ENCODE measurements at places on chromosomes 3 and 15.

- DNase-seq, result no peak
These were observed 651.7 kb upstream of the CCDC54 start for GRCh38 chr3:106725566-106725965.

- peak; percentile 53 for DNase-seq
These were observed 72.1 kb downstream of the LRIG1 start for GRCh38 chr3:66428733-66429132.

DNA sequence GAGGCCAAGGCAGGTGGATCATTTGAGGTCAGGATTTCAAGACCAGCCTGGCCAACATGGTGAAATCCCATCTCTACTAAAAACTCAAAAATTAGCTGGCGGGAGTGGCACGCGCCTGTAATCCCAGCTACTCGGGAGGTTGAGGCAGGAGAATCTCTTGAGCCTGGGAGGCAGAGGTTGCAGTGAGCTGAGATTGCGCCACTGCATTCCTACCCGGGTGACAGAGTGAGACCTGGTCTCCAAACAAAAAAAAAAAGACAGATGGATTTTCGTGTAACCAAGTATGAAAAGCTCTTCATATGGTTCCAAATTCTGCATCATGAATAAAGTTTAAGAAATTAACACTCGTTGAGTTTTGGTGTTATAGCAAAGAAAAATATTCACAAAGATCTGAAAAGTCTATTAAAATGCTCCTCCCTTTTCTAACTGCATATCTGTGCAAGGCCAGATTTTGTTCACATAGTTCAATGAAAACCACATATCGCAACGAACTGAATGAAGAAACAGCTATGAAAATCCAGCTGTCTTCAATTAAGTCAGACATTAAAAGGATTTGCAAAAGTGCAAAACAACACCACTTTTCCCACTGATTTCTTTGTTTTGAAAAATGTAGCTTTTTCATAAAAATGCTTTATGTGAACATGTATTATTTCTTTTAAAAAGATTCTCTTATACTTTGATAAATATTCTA lies 23.8 kb upstream of the FBLN2 start:
- no peak for DNase-seq

DNA sequence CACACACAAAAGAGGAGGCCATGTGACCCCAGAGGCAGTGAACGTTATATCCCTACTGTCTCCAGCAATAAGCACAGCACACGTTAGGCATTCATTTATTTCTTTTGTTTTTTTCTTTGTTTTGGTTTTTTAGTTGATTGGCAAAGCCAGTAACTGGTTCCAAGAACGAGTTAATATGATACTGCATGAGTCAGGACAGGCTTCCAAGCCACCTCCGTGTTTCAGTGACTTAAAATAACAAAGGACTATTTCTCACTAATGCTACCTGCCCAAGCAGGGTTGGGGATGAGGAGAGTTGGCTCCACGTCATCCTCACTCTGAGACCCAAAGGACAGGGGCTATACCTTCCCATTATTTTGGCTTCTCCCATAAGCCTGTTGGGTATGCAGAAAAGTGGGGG lies 130.5 kb downstream of the ST8SIA2 start:
- no peak for DNase-seq

DNA sequence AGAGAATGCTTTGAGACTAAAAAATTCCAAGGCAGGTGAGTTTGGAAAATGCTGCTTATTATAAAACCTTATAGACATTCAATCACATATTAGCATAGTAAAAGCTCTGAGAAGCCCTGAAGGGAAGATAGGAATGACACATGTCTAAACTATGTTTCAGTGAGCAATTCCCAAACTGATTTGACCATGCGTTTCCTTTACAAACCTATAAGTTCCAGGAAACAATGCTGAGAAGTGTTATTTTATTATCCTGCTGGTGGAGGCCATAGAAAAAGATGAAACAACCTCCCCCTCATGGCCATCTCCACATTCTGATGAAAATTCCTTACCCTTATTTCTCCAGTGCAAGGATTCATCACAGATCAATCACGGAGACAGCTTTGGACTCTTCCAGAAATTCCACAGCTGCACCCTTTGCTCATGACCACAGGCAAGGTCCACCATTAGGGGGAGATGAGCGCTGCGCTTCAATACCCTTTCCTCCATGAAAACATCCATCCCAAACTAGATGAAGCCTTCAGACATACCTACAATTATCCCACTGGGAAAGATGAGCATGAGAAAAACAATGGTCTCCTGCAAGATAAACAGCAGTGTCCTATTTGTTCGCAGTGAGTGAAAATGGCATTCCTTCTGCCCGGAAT lies 372.1 kb downstream of the MAGI1 start:
- DNase-seq, result no peak

DNA sequence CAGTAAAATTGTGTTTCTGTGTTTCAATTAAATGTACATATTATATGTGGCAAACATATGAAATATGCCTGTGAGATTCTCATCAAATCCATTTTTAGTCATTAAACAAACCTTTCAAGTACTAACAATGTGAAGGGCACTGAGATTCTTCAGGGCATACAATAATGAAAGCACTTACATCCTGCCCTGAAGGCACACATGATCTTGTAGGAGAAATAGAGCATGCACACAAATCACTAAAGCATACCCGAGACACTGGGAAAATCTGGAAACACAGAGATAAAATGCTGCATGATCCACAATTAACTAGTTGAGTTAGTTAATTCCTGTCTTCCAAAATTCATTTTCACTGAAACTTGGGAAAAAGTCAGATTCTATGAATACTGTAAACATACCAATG lies 810.5 kb upstream of the NECTIN3 start:
- DNase-seq, result no peak

DNA sequence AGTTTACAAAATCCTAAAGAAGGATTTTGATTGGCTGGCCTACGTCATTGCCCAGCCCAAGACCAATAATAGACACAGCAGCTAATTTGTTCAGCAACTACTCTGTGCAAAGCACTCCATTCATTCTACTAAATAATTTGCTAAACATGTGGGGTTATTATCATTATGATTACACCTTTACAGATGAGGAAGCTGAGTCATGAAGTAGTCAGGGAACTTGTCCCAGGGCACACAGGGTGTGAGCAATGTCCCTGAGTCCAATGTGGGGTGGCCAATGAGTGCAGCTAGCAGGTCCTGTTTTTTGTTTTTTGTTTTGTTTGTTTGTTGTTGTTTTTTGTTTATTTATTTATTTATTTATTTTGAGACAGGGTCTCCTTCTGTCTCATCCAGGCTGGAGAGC lies 183.6 kb downstream of the ABHD5 start:
- no peak for DNase-seq

GRCh38 chr3:111677007-111677392 lies 81.9 kb upstream of the ZBED2 start:
- no peak for DNase-seq

GRCh38 chr15:89860431-89860830 lies 33.4 kb downstream of the AP3S2 start:
- DNase-seq, result no peak

GRCh38 chr3:129248286-129248979 lies 973 bp upstream of the COPG1 start:
- DNase-seq, result no peak

DNA sequence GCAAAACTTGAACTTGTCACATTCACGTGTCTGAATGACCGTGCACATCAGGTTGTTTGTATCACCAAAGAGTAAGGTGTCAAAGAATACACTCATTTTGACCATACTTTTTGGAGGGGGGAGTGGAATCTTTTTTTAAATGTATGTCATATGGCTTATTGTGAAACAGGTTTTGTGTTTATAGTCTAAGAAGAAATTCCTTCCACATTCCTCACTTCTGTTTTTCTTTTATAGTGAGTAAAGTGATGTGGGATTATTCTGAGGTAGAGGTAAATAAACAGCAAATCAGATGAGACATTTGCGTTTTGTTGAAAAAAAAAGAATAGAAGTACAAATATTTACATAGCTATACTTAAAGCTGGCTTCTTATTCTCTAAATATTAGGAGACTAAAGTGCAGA lies 33.0 kb downstream of the SRP14 start:
- DNase-seq, result no peak

DNA sequence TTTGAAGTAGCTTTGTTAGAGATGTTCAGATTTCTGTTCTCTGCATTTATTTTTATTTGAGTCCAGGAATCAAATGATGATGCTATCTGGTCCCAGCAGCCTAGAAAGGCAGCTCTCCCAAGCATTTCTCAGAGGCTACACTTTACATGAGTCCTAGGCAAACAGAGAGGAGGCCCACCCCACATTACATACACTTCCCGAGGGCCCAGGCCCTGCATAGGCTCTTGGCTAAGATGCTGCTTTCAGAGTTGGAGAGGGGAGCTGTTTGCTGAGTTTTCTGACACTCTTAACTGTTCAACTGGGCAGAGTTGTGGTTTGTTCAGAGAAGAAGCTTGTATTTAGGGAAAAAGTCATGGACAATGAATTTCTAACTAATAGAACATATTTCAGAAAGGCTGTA lies 117.9 kb upstream of the RGMA start:
- DNase-seq, result no peak

GRCh38 chr3:37905346-37905745 lies 43.7 kb downstream of the CTDSPL start:
- DNase-seq, result no peak

GRCh38 chr3:53526704-53527055 lies 32.3 kb downstream of the CACNA1D start:
- DNase-seq, result no peak

GRCh38 chr3:155390351-155390750 lies 96.9 kb upstream of the STRIT1 start:
- no peak for DNase-seq

DNA sequence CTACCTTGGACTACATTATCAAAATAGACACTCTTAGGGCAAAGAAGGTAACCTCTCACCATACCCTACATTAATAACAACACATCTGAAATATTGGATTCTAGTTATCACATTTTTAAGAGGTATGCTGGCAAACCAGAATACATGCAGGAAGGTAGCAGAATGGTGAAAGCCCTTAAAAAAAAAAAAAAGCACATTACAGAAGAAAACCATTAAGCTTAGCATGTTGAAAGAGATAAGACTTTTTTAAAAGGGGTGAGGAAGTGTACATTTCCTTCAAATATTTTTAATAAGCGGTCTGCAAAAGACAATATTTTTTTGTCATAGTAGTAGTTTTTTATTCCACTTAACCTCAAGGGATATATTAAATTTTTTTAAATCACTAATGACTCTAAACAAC lies 46.5 kb upstream of the WDR5B start:
- no peak for DNase-seq

DNA sequence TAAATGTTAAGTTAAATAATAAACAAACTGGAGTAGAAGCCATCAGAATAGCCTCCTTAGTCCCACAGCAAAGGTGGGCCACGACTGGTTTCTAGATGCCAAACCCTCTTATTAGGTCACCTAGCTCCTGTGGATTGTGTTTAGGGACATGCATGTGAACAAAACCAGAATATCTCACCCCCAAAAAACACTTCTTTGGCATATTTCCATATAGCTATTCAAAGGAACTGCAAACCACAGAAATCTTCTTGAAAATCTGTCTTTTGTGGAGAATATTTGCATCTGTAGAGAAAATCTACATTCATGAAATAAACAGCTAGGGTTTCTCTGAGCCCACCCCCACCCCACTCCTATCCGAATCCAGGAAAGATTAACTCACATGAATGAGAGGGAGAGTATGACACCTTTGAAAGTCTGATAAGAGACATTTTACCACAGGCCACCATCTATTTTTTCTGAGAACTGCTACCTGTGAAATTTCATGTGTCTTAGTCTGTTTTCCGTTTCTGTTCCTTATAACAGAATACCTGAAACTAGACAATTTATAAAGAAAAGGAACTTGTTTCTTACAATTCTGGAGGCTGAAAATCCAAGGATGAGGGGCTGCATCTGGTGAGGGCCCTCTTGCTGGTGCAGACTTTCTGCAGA lies 159.4 kb downstream of the NEK10 start:
- DNase-seq, result no peak

DNA sequence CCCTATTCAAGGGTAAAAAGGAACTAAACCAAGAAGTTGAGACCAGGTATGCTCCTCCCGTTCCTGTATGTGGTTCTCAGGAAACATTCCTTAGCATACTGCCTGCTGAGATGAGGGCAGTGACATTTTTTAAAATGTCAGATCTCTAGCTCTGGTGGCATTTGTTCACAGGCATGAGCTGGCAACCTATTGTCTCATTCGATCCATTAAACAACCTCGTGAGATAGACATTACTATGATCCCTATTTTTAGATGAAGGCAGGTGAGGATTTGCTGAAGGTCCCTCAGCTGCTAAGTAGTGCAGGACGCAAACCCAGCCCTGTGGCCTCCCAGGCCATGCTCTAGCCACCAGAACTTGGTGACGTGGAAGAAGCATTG lies 74.9 kb downstream of the SIDT1 start:
- no peak for DNase-seq

DNA sequence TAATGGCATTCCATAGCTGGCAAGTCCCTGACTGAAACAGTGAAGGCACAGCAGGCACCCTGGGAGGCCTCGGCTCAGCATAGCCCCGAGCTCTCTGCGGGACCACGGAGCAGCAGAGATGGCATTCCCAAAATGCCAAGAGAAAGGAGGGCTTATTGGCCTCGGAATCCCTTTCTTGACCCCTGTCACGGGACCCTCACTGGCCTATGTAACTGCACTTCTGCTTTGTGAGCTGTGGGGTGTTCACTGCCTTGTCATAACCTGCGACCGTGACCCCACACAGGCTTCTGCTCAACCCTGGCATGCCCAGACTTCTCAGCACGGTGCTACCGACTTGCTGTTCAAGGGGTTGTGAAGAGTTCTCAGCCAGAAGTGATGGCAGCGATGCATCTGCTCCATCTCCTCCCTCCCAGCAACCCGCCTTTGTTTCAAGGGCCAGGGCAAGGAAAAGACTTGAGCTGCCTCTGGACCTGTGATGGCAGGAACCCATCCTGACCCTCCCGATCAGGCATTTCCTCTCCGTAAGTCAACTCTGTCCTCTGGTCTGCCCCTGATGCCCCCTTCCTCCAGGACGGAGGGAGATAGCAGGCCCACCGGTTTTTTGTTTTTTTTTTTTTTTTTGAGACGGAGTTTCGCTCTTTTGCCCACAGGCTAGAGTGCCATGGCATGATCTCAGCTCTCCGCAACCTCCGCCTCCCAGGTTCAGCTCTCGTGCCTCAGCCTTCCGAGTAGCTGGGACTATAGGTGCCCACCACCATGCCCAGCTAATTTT lies 30.5 kb downstream of the EHD4 start:
- no peak for DNase-seq

GRCh38 chr3:59660376-59660775 lies 610.6 kb upstream of the CFAP20DC start:
- DNase-seq, result no peak

- DNase-seq, result no peak
These were observed 5.4 kb upstream of the TFG start for GRCh38 chr3:100703865-100704264.

DNA sequence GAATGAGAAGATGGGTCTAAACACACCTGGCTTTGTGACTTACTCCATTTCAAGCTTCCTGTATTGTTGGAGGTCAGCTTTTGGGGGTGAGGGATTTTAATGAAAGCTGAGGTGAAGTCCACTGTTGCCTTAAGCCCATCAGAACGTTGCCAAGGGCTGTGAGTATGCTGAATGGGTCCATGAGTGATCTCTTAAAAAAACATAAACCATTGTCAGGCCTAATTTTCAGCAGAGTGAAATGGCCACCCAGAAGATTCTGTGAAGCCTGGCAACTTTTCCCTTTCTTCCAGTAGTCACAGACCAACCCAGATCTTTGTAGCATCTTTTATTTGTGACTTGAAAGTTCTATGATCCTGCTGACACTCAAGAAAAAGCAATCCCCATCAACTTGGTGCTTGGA lies 87.0 kb downstream of the SMAD3 start:
- no peak for DNase-seq

- DNase-seq, result no peak
These were observed 172.7 kb downstream of the ZBTB20 start for GRCh38 chr3:114974387-114974786.

- DNase-seq, result peak; percentile 4
These were observed 15.6 kb downstream of the PIF1 start for GRCh38 chr15:64809649-64810496.

Data from anterior cingulate cortex (tissue), 58 donors.